H9 (cell line): ENCODE measurements at places on chromosomes 7 and 10.

DNA sequence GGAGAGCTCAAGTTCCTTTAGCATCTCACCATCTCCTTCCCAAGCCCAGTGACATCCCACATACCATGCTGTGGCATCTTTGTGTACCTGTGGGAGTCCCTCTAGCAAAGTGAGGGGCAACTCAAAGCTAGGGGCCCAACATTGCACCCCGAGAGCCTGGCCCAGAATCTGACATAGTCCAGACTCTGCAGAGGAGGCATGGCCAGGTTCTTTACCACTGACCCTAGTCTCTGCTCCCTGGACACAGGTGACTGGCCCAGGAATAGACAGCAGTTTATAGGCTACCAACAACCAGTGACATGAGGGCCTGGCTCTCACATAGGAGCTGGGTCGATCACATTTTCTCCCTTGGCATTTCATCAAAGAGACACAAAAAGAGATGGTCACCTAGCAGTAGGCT is 444.0 kb upstream of the ZMIZ1 start:
- DNase-seq = no peak

GRCh38 chr10:95262763-95263518 is 27.9 kb downstream of the PDLIM1 start:
- DNase-seq = no peak

GRCh38 chr10:73854310-73854709 is 20.0 kb downstream of the CAMK2G start:
- DNase-seq = no peak

- no peak for DNase-seq
Observed at GRCh38 chr7:879093-879492, 2.7 kb downstream of the GET4 start.

DNA sequence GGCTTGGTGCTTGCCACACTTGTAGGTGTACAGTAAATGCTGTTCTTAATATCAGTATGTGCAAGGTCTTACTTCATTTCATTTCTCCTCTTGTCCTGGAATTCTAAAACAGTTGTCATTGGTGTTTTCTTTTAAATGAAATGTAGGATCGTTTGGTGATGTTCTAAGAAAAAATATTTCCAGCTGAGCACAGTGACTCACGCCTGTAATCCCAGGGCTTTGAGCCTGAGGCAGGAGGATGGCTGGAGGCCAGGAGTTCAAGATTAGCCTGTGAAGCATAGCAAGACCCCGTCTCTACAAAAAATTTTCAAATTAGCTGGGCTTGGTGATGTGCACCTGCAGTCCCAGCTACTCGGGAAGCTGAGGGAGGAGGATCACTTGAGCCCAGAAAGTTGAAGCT is 32.6 kb upstream of the ELN start:
- DNase-seq = no peak

- no peak for DNase-seq
Observed at GRCh38 chr7:157903710-157904109, 566.9 kb downstream of the DNAJB6 start.

DNA sequence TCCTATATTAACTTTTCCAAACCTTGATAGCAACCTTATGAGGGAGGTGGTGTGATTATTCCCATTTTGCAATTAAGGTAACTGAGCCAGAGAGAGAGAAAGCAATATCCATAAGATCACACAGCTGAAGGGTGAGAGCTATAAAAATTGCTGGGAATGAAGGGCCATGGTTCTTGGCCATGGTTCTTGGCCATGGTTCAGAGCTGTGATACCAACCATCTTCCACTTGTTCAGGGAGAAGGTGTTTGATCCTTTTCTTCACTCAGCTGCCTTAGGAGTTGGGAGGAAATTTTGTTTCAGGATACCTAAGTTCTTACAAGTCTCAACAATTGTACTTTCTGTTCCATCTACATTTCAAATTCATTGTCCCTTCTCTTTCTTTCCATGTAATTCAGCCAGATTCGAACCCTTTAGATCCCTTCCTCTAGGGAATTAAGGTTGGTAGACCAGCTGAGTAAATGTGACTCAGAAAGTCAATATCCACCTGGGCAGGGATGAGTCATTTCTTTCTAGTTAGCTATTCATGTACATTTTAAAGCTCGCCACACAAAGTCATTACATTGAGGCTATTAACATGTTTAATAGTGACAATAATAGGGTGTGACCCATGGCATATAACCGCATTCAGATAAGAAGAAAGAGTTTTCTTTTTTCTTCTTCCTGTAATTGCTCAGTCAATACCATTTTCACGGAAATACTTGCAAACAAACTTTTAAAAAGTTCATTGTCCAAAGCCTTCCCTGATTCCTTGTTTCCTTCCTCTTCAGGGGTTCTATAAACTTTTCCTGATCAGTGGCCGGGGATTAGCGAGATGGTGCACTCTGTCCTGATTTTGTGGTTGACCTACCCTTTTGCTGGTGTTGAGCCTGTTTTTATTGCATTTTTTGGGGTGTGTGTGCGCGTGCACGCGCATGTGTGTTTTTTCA is 143.4 kb downstream of the TCF7L2 start:
- peak; percentile 15 for DNase-seq

GRCh38 chr7:103918631-103919271 is 70.7 kb downstream of the RELN start:
- no peak for DNase-seq

DNA sequence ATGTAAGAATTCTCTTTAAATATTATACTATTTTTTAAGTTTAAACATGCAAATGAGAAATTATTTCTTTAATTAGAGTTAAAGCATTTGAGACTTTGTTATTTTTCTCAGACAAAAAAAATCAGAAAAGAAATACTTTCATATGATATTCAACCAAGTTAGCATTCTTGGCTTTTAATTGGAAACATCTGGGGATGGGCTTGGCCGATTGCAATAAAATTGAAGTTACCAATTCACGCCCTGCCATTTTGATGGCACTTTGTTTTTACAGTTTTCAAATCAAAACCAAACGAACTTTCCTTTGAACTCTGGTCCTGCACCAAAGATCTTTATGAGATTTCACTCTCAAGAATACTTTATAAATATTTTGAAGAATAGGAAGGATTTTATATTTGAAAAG is 127.7 kb downstream of the ATE1 start:
- no peak for DNase-seq

DNA sequence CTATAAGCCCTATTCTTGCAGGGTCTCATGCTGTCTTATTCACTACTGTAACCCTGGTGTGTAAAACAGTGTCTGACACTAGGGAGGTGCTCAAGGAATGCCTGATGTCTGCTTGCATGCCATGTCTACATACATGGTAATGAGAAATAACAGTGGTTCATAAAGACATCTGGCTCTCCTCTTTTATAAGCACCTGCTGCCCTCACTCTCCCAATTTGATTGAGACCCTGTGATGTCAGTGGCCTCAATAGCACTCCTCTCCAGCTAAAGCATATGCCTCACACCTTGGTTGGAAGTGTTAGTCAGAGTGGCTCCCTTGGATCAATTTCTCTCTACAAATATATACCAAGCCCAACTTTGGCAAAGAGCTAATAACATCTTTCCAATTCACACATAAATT is 30.6 kb downstream of the ANK3 start:
- DNase-seq = no peak

DNA sequence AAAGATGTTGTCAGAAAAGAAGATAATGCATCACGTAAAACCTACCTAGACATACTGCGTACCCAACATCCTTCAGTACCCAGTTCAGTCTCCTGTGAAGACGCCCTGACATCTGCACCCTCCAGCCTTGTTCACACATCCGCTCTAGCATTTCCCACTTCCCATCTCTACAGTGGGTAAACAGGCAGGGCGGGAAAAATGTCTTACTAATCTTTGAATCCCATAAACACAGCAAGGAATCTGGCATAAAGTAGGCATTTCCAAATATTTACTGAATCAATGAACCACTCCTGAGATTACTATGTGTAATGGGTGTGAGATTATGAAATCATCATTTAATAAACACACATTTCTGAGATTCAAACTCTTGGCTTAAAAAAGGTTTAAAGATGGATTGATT is 132.8 kb downstream of the GLI3 start:
- no peak for DNase-seq

GRCh38 chr7:76283254-76284159 is 19.0 kb upstream of the HSPB1 start:
- DNase-seq = no peak
